ENCODE measurements at places on chromosomes 16 and 17. TPM values are rescaled to one million over a fixed set of nuclear protein-coding genes. Genes with fewer than 3 reads are reported as not detected.

GRCh38 chr16:31099860-31100638, 5.5 kb upstream of the VKORC1 start:
- no peak for DNase-seq

DNA sequence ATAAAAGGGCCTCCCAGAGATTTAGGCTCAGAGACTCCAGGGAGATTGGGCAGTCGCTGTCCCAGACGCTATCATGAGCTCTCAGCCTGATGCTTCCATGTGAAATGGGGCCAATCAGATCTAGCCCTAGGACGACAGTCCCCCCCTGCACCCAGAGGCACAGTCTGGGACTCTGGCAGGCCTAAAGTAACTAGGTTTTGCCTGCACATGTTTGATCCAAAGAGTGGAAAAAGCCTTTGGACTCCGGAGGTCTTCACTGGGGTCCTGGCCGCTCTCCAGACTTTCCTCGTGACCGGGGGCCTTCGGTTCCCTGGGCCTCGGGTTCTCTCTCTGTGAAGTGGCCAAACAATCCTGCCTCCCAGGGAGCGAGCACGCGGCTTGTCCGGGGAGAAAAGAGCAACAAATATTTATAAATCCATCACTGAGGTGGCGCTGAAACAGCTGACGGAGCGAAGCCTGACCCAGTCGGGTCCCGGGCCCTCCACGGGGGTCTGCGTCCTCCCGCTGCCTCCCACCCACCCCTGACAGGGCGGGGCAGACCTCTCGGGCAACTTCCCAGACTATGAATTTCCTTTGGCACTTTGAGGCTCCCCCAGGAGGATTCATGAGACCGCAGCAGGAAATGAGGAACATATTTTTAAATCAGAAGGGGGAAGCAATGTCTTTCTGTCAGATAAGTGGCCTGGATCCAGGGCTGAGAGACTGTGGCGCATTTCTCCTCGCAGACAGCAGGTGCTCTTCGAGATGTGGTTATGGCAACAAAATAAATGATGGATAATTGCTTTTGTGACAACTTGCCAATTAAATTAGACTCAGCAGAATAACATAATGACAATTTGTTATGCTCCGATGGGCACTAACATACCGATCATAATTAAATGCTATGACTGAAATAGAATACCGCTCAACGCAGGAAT, 38.9 kb downstream of the MRPS23 start:
- DNase-seq, result no peak

DNA sequence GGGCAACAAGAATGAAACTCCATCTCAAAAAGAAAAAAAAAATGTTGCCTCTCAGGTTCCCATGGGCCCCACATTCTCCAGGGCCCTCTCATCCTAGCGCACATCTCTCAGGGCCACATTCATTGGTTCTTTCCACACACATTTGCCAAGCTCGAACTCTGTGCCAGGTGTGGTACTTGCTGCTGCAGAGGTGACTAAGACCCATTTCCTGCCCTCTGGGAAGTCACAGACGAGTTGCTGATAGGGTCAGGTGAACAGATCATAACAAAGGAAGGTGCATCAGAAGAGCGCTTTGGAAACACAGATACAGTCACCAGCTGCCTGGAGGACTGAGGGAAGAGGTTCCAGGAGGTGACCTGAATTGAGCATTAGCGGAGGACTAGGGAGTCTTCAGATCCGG, 1.0 kb downstream of the GSDMA start:
- no peak for DNase-seq

GRCh38 chr17:55177855-55178217, 86.9 kb upstream of the HLF start:
- no peak for DNase-seq

GRCh38 chr16:11076259-11077018, 132.1 kb downstream of the CLEC16A start:
- no peak for DNase-seq

GRCh38 chr16:67546761-67547422, 15.4 kb upstream of the CTCF start:
- DNase-seq, result peak; percentile 92

DNA sequence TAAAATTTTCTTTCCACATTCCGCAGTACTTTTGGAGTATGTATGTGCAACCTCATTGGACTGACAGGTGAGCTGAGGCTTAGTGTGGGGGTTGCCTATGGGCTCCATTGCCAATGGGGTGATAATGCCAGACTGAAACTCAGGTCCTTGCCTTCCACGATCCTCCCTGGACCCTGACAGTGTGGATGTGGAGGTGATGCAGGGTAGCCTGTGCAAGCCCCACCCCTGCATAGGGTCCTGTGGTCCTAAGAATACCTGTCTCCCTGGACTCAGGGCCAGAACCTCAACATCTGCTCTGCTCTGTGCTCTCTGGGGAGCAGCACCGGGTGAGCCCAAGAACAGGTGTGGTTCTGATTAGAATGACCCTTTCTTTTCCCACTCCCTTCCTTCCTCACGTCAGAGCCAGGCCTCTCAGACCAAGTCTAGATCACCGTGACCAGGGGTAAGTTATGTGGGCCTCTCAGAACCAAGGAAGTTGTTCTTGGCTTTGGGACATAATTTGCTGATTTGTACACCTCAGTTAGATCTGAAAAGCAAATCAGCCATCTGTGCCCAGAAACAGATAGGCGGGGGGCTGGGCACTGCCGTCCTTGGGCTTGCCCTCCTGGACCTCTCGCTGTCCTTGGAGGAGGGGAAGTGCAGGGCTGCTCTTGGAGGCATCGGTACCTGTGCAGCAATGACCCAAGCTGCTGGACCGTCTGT, 8.4 kb upstream of the TNS4 start:
- DNase-seq, result no peak

GRCh38 chr16:29644973-29645693, 17.9 kb upstream of the SPN start:
- DNase-seq, result no peak

GRCh38 chr17:65139101-65139764, 2.1 kb downstream of the RGS9 start:
- no peak for DNase-seq

- no peak for DNase-seq
Measured at GRCh38 chr17:29733166-29733565, 110.5 kb upstream of the CORO6 start.

DNA sequence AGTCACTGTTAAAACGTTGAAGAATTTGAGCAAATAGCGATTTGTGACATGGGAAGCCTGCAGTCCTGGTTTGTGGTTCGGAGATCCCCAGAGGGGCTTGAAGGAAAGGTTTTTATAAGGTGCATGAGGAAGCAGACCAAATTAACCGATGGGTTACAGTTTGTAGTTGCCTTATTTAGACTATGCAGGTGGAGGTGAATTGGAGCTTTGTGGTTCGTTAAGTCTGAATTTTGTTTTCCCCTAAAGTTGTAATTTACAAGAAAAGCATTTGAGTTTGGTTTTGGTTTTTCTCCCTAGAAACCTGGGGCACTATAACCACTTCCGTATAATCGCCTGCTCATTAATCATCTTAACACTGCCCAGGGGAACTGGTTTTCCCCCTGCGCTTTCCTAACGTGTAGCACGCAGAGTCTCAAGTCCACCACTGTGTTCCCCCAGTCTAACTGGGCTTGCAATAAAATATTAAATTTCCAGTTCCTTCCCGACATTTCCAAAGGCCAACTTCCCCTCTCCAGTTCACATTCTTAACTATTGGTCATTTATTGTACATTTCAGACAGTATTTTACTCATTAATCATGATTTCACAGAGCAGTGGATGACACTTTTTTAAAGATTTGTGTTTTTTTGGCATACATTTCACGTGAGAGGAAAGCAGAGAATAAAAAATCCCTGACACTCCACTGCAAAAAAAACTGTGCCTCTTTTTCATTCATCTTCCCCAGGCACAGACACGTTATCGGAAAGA, 932 bp downstream of the ZNF267 start:
- no peak for DNase-seq

DNA sequence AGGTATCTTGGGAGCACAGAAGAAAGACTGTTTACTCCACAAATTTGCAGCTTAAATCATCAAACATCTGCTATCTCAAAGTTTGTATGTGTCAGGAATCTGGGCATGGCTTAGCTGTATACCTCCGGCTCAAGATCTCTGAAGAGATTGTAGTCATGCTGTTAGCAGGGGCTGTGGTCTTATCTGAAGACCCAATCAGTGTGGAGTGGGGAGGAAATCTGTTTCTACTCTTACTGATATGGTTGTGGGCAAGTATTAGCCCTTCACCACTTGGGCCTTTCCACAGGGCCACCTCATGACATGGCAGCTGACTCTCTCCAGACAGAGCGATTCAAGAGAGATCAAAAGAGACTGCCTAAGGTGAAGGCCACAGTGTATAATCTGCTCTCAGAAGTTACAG, 438.7 kb downstream of the KIF2B start:
- DNase-seq, result no peak

- no peak for DNase-seq
Measured at GRCh38 chr17:77695386-77695785, 263.1 kb upstream of the TNRC6C start.

DNA sequence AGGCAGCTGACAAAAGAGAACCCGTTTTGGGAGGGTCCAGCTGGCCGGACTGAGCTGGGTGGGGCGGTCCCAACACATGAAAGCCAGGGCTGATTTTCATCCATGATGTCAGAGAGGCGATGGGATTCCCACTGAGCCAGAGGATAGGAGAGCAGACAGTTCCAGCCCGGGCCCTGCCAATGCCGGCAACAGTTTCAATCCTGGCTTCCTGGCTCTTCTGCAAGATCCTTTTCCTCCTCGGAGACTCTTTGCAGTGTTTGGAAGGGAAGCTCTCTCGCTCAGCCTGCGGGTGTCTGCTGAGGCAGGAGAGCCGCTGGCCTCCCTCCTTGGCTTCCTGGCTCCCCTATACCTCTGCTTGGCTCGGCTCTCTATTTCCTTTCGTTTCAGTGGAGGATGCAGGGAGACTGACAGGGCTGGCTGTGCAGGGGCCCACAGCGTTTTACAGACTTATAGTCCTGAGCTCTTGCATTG, 145.5 kb upstream of the SOX9 start:
- DNase-seq, result no peak

- no peak for DNase-seq
Measured at GRCh38 chr17:67477687-67478086, 100.6 kb downstream of the PITPNC1 start.

- no peak for DNase-seq
Measured at GRCh38 chr17:57261084-57261461, 4.8 kb downstream of the MSI2 start.

DNA sequence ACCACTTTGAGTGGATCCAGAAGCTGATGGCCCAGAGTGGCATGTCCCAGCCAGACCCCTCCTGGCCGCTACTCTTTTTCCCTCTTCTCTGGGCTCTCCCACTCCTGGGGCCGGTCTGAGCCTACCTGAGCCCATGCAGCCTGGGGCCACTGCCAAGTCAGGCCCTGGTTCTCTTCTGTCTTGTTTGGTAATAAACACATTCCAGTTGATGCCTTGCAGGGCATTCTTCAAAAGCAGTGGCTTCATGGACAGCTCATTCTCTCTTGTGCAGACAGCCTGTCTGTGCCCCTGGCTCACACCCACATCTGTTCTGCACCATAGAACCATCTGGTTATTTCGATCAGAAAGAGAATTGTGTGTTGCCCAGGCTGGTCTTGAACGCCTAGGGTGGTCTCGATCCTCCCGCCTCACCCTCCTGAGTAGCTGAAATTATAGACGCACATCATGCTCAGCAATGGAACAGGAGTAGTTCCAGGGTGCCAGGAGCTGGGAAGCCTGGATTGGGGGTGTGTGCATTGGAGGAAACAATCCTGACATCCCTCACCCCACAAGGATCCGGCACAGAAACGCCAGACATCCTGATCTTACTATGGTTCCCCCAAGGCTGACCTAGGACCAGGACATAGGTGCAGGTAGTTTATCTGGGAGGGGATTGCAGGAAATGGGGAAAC, 4.6 kb downstream of the PRSS21 start:
- no peak for DNase-seq

- no peak for DNase-seq
Measured at GRCh38 chr17:45262516-45263476, 902 bp upstream of the SPATA32 start.

DNA sequence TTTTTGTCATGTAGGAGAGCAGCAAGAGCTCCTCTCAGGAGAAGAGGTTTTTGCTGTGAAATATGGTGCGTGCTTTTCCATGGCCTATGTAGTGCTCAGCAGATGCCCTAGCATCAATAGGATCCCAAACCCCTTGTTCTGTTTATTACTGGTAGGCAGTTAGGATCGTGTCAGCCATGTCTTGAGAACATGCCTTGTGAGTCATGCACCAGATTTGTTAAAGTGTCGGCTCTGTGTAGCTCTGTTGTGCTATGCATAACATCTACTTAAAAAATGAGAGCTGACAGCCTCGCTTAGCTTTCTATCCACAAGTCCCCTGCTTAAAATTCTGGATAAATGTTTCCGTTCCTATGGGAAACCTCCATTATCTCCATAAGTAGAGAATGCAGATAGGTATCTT, 4.4 kb upstream of the EIF4A3 start:
- DNase-seq, result no peak

DNA sequence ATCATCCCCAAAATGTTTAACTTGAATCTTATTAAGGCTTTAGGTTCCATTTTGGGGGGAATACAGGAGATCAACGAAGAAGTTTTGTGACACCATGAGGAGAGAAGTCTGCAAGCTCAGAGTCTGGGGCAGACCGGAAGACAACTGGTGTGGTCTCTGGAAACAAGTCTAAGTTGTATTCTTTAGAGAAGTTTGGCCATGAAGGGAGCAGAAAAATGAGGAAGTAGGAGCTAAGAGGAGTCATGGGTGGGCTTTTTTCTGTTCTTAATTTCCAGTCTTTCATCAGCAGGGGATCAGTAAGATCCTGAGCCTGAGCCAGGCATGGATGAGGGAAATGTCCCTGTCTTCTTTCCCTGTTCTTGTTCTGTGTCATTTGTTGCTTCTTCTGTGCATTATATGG, 35.8 kb upstream of the NF1 start:
- no peak for DNase-seq

GRCh38 chr17:31595666-31596381, 204.3 kb downstream of the RAB11FIP4 start:
- no peak for DNase-seq

DNA sequence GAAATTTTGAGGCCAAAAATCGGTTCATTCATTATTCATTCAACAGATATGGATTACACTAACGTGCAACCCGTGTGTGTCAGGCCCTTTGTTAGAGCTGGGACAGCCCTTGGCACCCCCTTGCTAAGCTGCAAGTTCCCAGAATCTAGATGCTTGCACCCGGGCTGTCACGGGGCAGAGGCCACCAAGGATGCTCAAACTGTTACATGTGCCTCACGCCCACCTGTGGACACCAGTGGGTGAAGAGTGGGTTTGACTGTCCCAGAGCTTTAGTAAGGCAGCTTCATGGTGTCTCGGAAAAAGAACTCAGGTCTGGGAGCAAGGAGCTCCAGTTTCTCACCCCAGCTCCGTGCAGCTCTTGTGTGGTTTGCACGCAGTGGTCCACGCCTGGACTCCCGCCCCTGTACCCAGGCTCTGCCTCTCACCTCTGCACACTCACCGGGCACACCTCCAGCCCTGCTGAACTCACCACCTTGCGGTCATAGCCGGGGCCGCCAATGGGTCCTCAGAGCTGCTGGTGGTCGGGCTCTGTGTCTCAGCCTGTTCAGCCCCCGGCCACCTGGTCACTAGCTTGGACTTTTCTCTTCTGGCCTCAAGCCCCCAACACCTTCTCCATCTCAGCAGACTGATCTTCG, 53.7 kb upstream of the CACNG4 start:
- no peak for DNase-seq

- DNase-seq, result no peak
Measured at GRCh38 chr16:4147236-4147635, 31.0 kb upstream of the ADCY9 start.

RHOT2 gene
- 162 TPM for total RNA-seq

DNAH3 gene
- 0.71 TPM for total RNA-seq

MAP2K6 gene
- total RNA-seq, result 42.2 TPM

CD300H gene
- total RNA-seq, result not detected

FZD2 gene
- total RNA-seq, result 17.6 TPM

MFAP4 gene
- 3.8 TPM for total RNA-seq

Data from H1 (cell line).